Hematopoietic multipotent progenitor cell treated with erythropoietin and hydrocortisone succinate and interleukin-3 and kit ligand, for 15 days (in vitro differentiated cells): ENCODE measurements at places on chromosomes 16 and 17.

DNA sequence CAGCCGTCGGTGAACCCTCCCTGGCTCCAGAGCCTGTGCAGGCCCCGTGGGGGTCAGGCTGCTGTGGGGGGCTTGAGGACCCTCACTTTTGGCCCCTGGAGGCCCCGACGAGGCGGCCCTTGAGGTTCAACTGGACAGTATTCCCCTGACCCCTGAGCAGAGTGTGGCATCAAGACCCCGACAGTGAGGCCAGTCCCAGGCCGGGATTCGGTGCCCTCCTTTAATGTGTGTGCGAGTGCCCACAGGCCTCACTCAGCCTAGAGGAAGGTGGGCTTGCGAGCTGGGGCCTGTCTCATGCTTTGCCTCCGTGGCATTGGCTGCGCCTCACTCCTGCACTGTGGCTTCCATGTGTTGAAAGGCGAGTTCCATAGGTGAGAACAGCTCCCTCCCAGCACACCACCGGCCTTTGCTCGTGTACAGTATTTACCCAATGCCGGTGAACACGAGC, 94.5 kb downstream of the METRNL start:
- DNase-seq = no peak

DNA sequence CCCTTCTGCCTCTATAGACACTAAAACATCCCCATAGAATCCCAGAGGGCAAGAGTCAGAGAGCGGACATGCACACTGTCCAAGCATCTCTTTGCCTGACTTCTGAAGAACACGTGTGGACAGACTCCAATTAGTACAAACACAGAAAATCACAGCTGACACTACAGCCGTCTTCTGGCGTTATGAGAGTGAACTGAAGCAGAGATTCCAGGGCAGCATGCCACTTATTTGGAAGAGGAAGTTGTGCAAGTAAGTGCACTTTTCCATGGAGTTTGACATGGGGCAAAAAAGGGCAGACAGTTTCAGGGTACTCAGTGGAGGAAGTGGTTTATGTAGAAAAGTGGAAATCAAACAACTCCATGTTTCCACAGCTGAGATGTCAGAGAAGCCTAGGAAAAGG, 16.8 kb upstream of the ZNF287 start:
- no peak for DNase-seq

GRCh38 chr16:4093495-4094126, 22.6 kb downstream of the ADCY9 start:
- DNase-seq = no peak

DNA sequence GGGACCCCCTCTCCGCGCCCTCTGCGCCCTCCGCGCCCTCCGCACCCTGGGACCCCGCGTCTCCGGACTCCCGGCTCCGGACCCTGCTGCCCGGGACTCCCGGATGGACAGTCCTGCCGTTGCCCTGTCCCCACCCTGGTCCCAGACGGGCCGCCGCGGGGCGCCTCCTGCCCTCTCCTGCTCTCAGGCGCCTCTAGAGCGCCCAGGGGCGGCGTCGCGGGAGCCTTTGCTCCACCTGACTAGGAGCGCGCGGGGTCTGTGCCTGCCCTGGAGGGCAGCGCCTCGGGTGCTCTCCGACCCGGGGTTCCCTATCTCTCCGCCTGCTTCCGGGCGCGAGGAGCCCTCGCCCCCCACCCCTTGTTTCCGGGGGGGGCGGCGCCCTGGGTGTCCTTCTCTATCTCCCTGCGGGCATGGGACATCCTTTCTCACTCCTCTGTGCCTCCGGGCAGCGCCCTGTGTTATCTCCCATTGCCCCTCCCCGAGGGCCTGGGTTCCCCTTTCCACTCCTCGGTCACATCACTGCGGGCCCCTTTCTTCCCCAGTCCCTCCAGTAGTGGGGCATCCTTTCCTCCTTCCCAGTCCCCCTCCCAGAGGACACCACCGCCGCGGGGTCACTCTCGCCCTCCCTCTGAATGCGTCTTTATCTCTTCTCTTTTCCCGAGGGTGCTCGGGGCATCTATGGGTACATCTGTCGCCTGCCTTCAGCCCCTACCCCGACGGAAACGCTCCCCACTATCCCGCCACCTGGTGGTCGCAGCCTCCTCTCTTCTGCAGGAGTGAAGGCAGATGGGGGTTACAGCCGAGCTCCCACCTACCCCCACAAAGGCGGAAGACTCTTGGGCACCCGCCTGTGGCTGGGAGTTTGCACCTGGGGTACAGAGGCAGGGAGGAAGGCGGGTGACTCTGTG, 875 bp downstream of the PRKCB start:
- DNase-seq = no peak

GRCh38 chr17:57410169-57410568, 153.8 kb downstream of the MSI2 start:
- no peak for DNase-seq

GRCh38 chr17:67246653-67247415, 1.8 kb upstream of the HELZ start:
- DNase-seq = no peak

- DNase-seq = no peak
Observed at GRCh38 chr17:40827746-40828453, 5.5 kb upstream of the KRT10 start.

DNA sequence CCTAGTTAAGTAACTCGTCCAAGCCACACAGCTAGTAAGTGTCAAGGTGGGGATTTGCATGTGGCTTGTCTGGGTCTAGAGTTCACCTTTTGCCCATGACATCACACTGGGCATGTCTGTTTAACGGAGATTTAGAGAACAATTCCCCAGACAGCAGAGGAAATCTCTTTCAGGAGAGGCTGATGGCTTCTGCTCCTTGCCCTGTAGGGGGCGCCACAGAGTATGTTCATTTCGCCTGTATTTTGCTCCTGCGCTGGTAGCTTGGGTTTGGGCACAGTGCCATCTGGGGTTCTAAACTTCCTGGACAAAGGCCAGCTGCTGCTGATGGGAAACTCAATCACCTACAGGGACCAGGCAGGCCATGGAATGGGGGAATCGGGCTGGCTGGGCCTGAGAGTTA, 20.4 kb downstream of the OTOA start:
- peak; percentile 69 for DNase-seq

DNA sequence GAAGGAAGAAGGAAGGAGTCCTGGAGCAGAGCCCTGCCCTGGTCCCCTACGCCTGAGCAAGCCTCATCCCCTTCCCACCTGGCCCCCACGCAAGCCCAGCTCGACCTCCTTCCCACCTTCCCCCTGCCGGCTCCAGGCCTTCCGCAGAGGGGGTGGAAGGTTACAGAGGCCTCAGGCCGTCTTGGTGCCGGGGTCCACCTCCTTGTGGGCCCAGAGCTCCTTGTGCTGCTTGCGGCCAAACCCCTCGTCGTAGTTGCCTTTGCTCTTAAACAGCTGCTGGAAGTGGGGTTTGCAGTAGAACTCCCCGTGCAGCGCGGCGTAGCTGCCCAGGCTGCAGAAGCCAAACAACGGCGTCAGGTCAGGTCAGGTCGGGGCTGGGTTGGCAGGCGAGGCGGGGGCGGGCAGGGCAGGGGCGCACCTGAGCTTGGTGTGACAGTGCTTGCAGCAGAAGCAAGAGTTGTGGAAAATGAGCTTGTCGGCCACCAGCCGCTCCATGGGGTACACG, 1.5 kb downstream of the LIMD2 start:
- no peak for DNase-seq

- no peak for DNase-seq
Observed at GRCh38 chr16:58678716-58679115, 5.9 kb downstream of the SLC38A7 start.

DNA sequence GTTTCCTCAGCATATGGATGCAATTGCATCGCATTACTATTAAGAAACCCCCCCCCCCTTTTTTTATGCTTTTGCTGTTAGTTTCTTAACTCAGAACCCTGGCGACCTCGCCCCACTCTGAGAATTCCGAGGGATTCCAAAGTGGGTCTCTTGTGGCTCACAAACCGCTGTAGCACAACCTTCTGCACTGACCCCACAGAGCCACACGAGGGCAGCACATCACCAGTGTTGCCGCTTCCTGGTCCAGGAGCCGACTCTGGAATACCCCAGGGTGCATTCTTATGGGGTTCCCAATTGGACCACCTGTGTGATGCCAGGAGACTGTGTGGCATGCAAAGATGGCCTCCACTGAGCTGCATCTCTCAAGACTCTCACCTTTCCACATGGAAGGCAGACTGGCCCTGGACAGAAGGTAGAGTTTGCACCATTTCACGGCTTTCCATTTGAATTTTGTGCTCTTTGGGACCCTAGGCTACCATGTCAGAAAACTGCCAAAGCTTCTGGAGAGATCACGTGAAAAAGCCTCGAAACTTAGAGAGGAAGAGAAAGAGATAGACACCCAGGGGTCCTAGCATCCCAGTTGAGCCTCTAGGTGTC, 432.7 kb upstream of the ASIC2 start:
- peak; percentile 49 for DNase-seq

DNA sequence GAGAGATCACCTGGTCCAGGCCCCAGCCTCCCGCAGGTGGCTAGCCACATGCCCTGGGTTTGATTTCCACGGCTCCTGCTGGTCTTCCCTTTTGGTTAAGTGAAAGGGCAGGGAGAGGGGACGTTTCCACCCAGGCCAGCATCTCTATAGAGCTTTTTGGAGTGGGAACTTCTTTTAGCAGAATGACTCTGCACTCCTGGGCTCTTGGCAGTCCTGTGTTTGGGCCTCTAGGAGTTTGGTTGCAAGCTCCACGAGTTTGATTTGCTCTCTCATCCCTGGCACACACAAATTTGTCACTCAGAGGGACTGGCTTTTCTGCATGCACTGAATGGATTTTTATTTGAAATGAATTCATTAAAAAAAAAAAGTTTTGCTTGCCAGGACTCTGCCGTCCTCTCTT, 32.8 kb downstream of the MSI2 start:
- DNase-seq = no peak

DNA sequence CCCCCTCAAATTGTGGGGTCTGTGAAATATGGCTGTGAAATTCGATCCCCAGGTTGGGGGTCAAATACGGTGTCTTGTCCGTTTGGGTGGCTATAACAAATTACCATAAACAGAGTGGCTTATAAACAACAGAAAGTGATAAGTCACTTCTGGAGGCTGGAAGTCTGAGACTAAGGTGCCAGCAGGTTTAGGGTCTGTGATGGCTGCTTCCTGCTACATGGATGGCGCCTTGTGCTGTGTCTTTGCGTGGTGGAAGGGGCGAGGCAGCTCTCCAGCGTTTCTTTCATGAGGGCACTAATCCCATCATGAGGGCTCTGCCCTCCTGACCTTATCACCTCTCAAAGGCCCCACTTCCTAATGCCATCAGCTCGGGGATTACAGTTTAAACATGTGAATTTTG, 120.0 kb downstream of the IRF8 start:
- DNase-seq = no peak

- DNase-seq = peak; percentile 1
Observed at GRCh38 chr16:55809851-55810250, 23.0 kb downstream of the CES1 start.

DNA sequence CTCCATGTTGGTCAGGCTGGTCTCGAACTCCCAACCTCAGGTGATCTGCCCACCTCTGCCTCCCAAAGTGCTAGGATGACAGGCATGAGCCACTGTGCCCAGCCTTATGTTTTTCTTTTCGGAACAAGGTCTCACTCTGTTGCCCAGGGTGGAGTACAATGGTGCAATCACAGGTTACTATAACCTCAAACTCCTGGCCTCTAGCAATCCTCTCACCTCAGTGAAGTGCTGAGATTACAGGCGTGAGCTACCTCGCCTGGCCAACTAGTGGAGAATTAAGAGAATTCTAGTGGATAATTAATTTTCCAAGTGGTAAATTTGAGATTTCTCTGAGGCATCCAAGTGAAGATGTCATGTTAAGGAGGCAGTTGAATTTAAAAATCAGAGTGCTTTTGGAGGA, 2.9 kb upstream of the FBXO47 start:
- DNase-seq = no peak

- no peak for DNase-seq
Observed at GRCh38 chr17:28216528-28216927, 102.5 kb upstream of the TMEM97 start.

DNA sequence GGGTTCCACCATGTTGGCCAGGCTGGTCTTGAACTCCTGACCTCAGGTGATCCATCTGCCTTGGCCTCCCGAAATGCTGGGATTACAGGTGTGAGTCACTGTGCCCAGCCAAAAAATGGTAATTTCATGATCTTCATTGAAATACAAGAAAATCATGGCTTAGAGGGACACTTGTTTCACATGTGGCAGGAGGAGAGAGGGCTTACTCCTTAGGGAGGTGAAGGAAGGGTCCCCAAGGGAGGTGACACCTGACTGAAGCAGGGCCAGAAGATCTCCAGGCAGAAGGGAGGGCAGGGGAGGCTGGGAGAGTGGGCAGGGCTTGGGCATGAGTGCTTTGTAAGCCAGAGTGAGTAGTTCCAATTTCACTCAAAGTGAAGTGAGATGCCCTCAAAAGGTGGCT, 20.0 kb upstream of the ITGAX start:
- DNase-seq = no peak

DNA sequence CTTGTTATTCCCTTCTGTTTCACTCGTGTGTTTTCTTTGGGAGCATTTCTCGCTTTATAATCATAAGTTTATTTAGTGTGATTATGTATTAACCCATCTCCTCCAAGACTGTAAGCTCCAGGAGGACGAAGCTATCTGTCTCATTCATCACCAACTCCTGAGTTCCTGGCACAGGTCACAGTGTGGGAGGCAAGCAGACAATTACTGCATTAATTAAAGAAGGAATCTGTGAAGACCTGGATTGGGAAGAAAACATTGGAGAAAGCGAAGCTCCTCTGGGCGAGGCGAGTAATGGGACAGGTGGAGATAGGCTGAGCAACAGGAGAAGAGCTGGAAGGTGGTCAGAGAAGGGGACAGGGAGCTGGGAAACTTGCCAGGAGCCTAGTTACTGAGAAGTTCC, 7.8 kb upstream of the CAMKK1 start:
- DNase-seq = no peak

- DNase-seq = no peak
Observed at GRCh38 chr17:60840456-60840855, 162.8 kb downstream of the BCAS3 start.

DNA sequence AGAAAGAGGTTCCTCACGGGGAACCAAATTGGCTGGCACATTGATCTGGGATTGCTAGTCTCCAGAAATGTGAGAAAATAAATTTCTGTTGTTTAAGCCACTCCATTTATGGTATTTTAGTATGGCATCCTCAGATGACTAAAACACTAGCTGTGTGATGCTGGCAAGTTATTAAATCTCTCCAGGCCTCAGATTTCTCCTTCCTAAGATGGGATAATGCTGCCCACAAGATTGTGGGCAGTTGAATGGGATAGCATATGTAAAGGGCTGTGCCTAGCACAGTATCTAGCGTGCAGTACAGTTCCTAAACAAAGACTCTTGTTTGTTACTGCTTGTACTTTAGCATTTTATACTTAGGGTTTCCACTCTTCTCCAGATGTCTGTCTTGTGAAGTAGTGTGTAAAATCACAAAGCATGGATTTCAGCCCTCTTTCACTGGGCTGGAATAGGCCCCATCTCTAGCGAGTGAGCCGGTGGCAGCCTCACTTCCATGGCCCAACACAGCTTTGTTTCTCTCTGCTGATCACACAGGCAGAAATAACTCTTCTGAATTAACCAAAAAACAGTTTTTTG, 38.2 kb upstream of the PHAF1 start:
- no peak for DNase-seq
